ENCODE measurements at places on chromosomes 4 and X. TPM values are rescaled to one million over a fixed set of nuclear protein-coding genes. Genes with fewer than 3 reads are reported as not detected.

RAB40AL gene
- total RNA-seq = 0.40 TPM

DNA sequence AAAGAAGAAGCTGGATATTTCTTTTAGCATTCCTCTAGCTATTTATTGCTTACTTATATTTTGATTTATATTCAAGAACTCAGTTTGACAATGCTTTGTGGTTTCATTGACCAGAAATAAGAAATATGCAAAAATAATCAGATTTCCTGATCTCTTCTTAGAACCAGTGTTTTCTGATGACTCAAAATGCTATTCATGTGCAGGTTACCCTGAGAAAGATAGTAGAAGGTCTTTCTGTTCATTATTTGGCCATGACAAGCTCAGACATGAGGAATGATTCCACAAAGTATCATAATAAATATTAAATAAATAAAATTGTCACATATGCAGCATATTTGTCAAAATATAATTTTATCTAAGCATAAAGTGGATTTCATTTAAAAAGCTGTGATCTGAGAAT lies 24.1 kb downstream of the ADH7 start:
- H3K36me3 ChIP-seq = no peaks in the 10 kb centered on the region
- DNase-seq = no peak
- H3K4me1 ChIP-seq = peaks cover 16% of the 10 kb centered on the region
- no peaks in the 10 kb centered on the region for H3K27me3 ChIP-seq
- no peak overlapping the region for H3K27ac ChIP-seq

NDUFB11 gene
- total RNA-seq = 94.8 TPM

RAI2 gene
- total RNA-seq = not detected

DCLK2 gene
- not detected for total RNA-seq

GRCh38 chr4:17238633-17239032 lies 273.3 kb downstream of the QDPR start:
- no peaks in the 10 kb centered on the region for H3K4me1 ChIP-seq
- H3K27me3 ChIP-seq = no peaks in the 10 kb centered on the region
- no peaks in the 10 kb centered on the region for H3K36me3 ChIP-seq
- no peak overlapping the region for H3K27ac ChIP-seq
- no peak for DNase-seq

OTUD6A gene
- total RNA-seq = not detected

GRCh38 chr4:171954650-171955049 lies 141.4 kb downstream of the GALNTL6 start:
- H3K4me1 ChIP-seq = no peaks in the 10 kb centered on the region
- no peak overlapping the region for H3K4me3 ChIP-seq
- no peaks in the 10 kb centered on the region for H3K27me3 ChIP-seq
- no peaks in the 10 kb centered on the region for H3K36me3 ChIP-seq
- no peak for DNase-seq

PFKFB1 gene
- total RNA-seq = 1.7 TPM

DACH2 gene
- total RNA-seq = not detected

- H3K36me3 ChIP-seq = no peaks in the 10 kb centered on the region
- no peaks in the 10 kb centered on the region for H3K4me1 ChIP-seq
- H3K27ac ChIP-seq = no peak overlapping the region
- H3K4me3 ChIP-seq = no peak overlapping the region
- no peaks in the 10 kb centered on the region for H3K27me3 ChIP-seq
Measured at GRCh38 chr4:54446581-54446980, 211.2 kb upstream of the KIT start.

GRCh38 chr4:183728223-183729068 lies 69.4 kb downstream of the TRAPPC11 start:
- H3K36me3 ChIP-seq = no peaks in the 10 kb centered on the region
- no peaks in the 10 kb centered on the region for H3K27me3 ChIP-seq
- peak; percentile 69 for DNase-seq
- H3K27ac ChIP-seq = peak overlapping the region; percentile 75
- peaks cover 51% of the 10 kb centered on the region for H3K4me1 ChIP-seq
- peak overlapping the region; percentile 62 for H3K4me3 ChIP-seq

DNA sequence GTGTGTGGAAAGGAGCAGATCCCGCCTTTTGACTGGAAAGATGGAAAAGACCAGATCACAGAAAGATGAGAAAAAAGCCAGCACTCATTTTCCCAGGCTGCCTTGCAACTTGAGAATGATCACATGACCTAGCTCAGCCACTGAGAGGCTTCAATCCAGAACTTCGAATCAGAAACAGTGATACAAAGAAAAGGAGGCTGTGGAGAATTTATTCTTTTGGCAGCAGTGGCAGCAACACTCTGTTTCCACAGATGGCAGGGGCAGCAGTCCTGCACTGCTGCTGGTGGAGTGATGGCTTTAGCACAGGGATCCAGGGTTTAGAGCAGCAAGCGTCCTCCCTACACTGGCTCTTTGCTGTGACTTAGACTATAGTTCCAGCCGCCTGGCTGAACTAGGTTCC lies 77.8 kb upstream of the SH3RF1 start:
- DNase-seq = no peak
- no peaks in the 10 kb centered on the region for H3K27me3 ChIP-seq
- no peak overlapping the region for H3K27ac ChIP-seq
- H3K4me1 ChIP-seq = no peaks in the 10 kb centered on the region
- H3K4me3 ChIP-seq = no peak overlapping the region
